ENCODE measurements at places on chromosomes 5 and 9.

GRCh38 chr9:86176468-86176867 is 77.1 kb upstream of the GOLM1 start:
- DNase-seq, result no peak

DNA sequence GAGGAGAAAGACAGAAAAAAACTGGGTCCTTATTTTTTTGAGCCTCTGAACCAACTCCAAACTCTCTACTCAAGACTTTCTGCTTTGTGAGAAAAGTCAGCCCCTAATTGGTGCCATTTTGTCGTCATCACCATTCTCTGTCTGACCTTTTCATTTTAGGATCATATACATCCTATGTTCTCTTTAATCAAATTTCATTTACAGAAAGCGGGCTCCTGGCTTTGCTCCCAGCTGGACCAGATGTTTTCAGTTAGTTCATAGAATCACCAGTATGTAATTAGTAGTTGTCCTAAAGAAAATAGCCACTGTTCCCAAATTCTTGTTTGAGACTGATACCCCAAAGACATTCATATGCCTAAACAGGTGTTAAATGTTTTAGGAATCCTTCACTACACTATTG is 28.6 kb upstream of the SLCO4C1 start:
- DNase-seq, result no peak

DNA sequence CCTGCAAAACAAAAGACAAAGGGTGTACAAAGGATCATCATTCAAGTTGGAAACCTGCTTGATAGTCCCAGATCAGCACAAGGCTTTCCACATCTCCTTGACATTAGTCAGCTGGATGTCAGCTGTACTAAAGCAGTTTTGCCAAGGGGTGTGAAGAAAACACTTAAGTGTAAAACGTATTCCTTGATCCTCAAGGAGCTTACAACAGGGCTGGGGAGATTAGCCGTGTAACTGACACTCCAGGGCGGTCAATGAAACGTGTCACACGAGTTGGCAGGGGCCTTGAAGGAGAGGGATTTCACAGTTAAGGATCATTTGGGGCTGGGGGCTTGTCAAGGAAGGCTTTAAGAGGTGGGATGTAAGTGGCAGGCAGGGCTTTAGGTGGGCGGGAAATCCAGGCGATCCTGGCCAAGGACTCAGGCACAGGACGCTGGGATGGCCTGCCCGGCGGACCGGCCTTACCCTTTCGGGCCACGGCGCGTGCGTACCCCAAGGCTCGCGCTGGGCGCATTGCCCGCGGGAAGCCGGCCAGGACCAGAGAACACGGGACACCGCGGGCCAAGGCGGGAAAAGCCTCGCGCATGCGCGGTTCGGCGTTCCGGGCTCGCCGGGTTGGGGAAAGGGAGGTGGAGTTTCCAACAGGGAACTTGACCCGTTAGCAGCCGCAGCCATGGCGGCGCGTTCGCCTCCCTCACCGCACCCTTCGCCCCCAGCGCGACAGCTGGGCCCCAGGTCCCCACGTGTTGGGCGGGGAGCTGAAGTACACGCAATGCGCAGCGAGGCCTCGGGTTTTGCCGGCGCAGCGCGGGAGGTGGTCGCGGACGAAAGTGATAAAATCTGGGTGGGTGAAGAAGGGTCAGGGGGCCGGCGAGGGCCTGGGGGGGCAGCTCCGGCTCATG is at the start of gene CNTLN:
Gene CNTLN, plus strand, starts transcription at position 645 of the 899 bp plus-strand sequence. Its CDS starts 26 bp downstream, at position 671.
- DNase-seq, result peak; percentile 64

GRCh38 chr9:133051966-133052539 is 9.7 kb upstream of the CEL start:
- DNase-seq, result no peak

GRCh38 chr9:137750566-137750965 is 127.0 kb upstream of the CACNA1B start:
- no peak for DNase-seq

DNA sequence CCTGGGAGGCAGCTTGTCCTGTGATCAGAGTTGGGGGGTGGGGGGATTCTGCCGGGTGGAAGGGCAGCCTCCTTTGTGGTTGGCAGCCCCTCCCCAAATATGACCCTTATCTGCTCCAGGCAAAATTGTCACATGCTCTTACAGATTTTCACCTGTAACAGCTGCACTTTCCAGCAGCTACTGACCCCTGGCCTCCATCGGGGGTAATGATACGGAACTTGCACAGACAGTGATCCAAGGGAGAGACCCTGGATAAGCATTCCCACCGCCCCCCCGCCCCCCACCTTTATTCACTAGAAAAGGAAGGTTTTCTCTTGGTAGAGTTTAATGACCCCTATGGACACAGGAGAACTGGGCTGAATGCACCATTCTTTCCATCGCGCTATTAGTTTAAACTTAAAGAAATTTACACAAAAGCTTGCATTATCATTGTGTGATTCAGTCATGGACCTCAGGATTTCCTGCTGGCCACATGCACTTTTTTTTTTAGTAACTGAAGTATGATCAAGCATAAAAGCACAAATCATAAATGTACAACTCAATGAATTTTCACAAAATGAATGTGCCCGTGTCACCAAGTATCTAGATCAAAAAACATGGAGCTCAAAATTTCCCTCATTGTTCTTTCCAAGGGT is 10.7 kb upstream of the ZBTB34 start:
- DNase-seq, result no peak

DNA sequence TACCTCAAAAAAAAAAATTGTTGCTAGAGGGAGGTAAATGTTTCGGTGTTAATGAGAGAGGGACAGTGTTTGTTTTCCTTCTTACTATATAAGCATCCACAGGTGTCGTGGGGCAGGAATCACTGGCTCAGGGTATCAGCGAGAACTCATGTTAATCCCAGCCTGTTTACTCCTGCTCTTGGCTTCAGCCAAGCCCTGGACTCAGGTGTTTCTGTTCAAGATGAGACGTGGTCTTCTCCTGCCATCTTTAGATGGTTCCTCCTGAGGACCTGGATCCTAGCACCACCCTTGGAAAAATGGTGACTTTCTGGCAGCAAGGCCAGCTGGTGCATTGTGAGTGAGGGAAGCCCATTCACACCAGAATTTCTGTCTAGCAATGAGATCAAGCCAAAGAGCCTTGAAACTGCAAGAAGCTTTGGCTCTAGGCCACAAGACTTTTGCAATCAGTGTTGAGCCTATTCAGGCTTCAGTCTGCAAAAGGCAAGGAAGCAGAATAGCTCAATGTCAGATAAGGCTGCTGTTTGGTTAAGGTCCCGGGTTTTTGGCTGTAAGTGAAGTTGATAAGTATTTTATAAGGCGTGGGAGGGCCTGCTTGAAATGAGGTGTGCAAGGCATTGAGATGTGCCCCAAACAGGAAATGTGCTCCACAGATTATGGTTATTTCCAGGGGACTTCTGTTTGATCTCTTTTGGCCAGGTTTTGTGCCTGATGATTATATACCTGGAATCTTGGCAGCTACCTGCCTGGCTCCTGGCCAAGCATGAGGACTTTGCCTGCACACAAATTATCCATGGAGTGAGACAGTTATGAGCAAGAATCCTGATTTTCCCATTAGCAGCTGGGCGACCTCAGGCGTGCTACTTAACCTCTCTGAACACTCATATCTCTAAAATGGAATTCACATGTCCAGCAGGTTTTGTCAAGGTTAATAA is 99.8 kb downstream of the TENT4A start:
- no peak for DNase-seq

Data from NAMALWA (cell line).